ENCODE measurements at places on chromosomes 11 and 22.

DNA sequence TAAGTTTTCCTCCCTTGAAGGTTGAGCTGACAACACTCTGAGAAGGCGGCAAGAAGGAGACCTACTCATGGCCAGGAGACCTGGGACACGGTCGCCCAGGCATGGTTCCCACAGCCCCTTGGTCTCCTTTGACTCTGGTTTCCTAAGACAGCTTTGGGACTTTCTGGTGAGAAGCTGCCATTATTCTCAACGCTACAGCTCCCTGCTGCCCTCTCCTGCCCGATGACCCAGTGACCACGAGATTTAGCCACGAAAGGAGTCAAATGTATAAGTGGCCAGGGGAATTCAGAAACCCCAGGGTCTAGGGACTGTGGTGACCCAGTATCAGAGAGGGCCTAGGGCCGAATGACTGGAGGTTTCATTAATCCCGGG, 699 bp upstream of the SDF2L1 start:
- peak overlapping the region; percentile 88 for H3K27ac ChIP-seq
- H3K4me1 ChIP-seq = peaks cover 20% of the 10 kb centered on the region
- peak; percentile 59 for DNase-seq
- H3K36me3 ChIP-seq = peaks cover 9% of the 10 kb centered on the region
- peak overlapping the region; percentile 98 for H3K4me3 ChIP-seq

- no peak for DNase-seq
- H3K27me3 ChIP-seq = peaks cover 43% of the 10 kb centered on the region
- no peak overlapping the region for H3K27ac ChIP-seq
- H3K4me3 ChIP-seq = no peak overlapping the region
- no peaks in the 10 kb centered on the region for H3K4me1 ChIP-seq
These were observed 41.0 kb downstream of the PAMR1 start for GRCh38 chr11:35484435-35484834.

DNA sequence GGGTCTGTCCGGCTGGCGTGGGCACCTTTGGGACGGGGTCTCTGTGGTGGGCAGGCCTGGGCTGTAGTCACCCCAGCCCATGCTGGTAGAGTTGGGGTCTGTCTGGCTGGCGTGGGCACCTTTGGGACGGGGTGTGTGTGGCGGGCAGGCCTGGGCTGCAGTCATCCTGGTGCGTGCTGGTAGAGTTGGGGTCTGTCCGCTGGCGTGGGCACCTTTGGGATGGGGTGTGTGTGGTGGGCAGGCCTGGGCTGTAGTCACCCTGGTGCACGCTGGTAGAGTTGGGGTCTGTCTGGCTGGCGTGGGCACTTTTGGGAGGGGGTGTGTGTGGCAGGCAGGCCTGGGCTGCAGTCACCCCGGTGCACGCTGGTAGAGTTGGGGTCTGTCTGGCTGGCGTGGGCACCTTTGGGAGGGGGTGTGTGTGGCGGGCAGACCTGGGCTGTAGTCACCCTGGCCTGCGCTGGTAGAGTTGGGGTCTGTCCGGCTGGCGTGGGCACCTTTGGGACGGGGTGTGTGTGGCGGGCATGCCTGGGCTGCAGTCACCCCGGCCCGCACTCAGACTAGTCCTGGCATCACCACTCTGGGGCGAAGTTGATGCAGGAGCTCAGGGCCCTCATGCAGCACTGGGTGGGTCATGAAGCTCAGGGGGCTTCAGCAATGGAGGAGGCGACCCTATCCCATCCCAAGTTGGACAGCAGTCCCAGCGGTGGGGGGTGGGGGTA, 19.3 kb downstream of the PRR33 start:
- no peak overlapping the region for H3K4me3 ChIP-seq
- no peaks in the 10 kb centered on the region for H3K27me3 ChIP-seq
- DNase-seq = no peak
- H3K27ac ChIP-seq = peak overlapping the region; percentile 60

DNA sequence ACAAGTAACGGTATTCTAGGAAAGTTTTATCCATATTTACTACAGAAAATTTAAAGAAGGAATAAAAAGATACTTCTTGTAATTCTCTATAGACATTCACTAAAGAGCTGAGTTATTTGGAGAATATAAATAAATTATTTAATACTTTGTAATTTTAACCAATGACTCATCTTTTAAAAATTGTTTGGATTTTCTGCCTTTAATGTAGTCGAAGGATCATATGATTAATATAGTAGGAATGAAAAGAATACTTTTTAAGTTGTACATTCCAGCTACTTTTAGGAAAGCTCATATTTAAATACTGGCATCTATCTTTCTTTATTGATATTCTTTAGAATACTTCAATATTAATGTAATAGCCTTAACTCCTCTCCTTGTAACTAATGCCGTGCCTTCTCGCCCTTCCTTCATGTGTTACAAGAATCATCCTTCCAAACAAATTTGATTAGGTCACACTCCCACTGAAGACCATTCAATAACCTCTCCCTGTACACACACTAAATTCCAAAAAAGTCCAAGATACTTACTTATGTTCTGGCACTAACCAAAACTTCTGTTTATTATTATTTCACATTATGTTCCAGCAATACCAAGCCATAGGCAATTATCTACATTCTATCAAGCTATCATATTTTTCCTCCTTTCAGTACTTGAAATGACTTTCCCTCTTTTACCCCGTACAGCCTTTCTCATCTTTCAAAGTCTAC, 501.9 kb downstream of the CNTN5 start:
- no peak for DNase-seq
- H3K4me1 ChIP-seq = no peaks in the 10 kb centered on the region
- no peak overlapping the region for H3K27ac ChIP-seq
- H3K36me3 ChIP-seq = peaks cover 5% of the 10 kb centered on the region

DNA sequence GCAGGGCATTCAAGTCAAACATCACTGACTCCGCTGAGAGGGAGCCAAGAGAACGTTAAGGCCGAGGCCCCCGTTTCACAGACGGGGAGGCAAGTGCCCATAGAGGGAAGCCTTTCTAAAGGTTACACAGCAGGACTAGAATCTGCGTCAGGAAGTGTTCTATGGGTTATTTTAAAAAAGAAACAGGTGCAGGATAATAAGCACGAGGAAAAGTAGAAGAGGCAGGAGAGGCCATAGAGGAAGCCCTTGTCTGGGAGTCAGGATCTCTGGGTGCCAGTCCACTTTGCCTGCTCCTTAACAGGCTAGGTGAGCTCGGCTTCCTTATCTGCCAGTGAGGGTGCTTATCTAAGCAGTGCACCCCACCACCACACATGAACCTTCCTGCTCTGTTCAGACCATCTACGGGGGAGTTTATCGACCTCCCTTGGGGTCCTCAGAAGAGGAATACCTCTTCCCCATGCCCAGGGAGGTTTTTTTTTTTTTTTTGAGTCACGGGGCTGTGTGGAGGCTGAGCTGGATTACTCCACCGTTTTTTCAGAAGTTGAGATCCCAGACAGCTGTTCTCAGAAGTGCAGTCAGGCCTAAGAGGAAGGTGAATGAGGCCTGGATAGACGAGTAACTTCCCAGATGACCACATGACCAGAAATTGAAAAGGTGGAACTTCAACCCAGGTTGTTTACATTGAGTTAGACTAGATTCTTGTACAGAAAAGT, 1.2 kb upstream of the FCHSD2 start:
- DNase-seq = no peak
- H3K4me1 ChIP-seq = peaks cover 36% of the 10 kb centered on the region
- H3K27ac ChIP-seq = peak overlapping the region; percentile 95
- H3K27me3 ChIP-seq = no peaks in the 10 kb centered on the region
- H3K36me3 ChIP-seq = peaks cover 5% of the 10 kb centered on the region
- H3K4me3 ChIP-seq = peak overlapping the region; percentile 100
